IMR-90 (cell line): ENCODE measurements at places on chromosomes 7 and 10. TPM values are rescaled to one million over a fixed set of nuclear protein-coding genes. Genes with fewer than 3 reads are reported as not detected.
A peak's percentile ranks its signal among the peaks of the same experiment; 100 is the strongest.

DNA sequence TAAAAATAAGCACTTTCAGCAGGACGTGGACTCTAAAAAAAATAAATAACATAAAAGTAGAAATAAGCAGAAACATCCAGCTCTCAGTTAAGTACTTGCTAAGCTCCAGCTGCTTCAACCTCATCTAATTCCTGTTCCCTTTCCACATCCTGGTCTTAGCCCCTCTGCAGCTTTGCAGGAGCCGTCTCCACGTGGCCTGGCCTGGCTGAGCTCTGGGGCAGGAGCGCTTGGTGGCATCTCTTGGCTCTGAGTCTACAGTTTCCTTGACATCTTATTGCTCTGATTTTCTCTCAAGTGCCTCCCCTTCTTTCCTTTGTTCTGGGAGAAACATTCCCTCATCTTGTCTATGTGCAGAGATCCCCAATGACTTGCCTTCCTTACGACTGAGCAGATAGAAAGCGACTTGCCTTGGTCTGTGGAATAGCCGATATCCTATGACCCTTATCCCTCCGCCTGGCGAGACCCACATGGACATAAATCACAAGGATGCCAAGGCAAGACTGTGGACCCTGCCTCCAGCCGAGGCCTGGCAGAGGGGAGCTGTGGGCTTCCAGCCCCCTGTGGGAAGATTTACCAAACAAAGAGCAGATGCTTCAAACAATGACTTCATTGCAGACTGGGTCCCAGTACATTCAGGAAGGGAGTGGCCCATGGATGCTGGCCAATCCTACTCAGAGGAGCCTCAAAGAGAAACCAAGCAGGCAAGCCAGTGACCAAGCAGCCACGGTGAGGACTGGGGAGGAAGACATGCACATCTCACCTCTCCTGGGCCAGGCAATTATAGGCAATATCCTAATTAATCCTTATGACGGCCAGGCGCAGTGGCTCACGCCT, 61.9 kb downstream of the SPOCK2 start:
- DNase-seq, result peak; percentile 56

GRCh38 chr10:113427236-113427735, 125.6 kb upstream of the HABP2 start:
- DNase-seq, result no peak

TFR2 gene
- polyA plus RNA-seq, result 0.24 and 0.50 TPM in 2 replicates

MACC1 gene
- polyA plus RNA-seq, result not detected in 2 replicates

SLC18A3 gene
- not detected in 2 replicates for polyA plus RNA-seq

GRCh38 chr7:48182718-48183369, 11.6 kb downstream of the ABCA13 start:
- peak; percentile 70 for DNase-seq

- DNase-seq, result no peak
These were observed 13.2 kb downstream of the PFKFB3 start for GRCh38 chr10:6215683-6216484.

- peak; percentile 3 for DNase-seq
These were observed 501.6 kb downstream of the GALNT17 start for GRCh38 chr7:71633551-71634008.

DNA sequence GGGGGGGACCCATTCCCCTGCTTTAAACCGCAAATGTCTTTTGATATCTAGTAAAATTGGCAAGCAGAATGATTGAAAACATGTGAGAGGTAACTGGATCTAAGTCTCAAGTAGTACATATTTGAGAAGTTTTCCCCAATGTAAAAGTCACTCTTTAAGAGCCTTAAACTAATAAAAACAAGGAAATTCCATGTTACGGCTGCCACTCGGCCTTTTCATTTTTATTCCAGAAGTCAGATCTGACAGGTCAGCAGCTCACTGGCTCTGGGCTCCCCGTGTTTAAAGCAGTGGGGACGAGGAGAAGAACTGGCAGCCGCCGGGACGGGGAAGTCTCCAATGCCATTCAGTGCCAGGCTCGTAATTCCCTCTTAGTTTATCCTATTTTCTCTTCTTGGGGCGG, 80.7 kb downstream of the CUX1 start:
- no peak for DNase-seq

VWDE gene
- 0.04 and 0.05 TPM in 2 replicates for polyA plus RNA-seq

DNA sequence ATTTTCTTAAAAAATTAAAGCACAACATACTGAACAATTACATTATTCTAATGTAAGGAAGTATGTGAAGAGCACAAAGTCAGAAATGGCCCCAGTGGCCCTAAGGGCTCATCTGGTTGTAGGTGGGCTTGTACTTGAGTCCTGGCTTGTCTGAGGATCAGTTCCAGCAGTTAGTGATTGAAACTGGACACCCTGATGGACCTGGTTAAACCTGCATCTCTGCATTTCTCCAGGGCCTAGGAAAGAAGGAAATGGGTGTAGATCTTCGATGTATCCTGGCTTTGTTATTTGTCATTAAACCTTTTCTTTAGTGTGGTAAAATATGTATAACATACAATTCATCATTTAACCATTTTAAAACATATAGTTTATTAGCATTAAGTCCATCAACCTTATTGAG, 9.7 kb upstream of the AKR1C2 start:
- DNase-seq, result no peak

DNA sequence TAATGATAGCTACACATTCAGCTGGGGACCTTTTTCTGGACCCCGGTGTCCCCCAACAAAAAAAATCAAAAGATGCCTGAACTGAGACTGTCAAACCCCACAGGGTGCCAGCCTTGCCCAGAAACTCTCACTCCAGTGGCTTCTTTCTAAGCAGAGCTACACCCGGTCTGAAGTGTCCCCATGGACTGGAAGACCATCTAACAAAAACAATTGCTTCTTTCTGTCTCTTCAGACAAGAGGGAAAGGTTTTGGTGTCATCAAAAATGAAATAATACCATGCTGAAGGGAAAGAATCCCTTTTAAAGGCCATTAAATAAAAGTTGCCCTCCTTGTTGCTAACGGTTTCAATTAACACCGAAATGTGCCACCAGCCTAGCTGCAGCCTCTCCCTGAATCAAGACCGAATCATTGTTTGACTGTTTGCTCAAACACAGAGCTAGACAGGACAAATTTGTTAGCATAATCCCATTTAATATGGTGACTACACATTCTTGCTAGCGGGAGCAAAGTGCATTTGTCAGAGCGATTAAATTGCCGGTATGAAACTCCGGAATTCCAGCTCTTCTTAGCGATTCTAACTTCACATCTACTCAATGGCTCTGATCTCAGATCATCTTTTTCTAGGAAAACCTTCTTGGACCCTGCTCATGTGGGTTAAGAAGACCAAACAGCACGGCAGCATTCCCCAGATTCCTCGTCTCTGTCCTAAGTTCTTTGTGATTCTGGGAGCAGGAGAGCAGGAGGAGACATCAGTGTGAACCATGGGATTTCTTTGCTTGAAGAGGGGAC, 397.5 kb upstream of the PRKCQ start:
- DNase-seq, result no peak

- peak; percentile 91 for DNase-seq
These were observed 41.7 kb downstream of the FAS start for GRCh38 chr10:89032141-89032891.

- no peak for DNase-seq
These were observed 15.6 kb downstream of the MDH2 start for GRCh38 chr7:76063525-76063924.

GRCh38 chr10:66167816-66168215, 758.0 kb upstream of the LRRTM3 start:
- no peak for DNase-seq

DNA sequence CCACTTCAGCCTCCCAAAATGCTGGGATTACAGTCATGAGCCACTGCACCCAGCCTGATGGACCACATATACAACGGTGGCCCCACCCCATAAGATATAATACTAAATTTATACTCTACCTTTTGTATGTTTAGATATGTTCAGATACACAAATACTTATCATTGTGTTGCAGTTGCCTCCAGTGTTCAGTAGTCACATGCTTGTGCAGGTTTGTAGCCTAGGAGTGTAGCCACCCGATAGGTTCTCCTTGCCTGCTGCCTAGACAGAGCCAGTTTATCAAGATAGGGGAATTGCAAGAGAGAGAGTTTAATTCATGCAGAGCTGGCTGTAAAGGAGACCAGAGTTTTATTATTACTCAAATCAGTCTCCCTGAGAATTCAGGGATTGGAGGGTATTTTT, 9.6 kb downstream of the CCL24 start:
- DNase-seq, result no peak

ZNF239 gene
- polyA plus RNA-seq, result 6.4 and 7.4 TPM in 2 replicates
